Neural progenitor cell (in vitro differentiated cells): ENCODE measurements at places on chromosomes 1 and 21. TPM values are rescaled to one million over a fixed set of nuclear protein-coding genes. Genes with fewer than 3 reads are reported as not detected.

Gene ADAM30
- not detected in 2 replicates for total RNA-seq

Gene TMEM82
- 0.56 TPM in 1 of 2 replicates, not detected in the other for total RNA-seq

Gene CLEC20A
- total RNA-seq = not detected in 2 replicates

Gene ELAPOR1
- 1.5 and 2.0 TPM in 2 replicates for total RNA-seq

Gene LYPD8
- total RNA-seq = not detected in 2 replicates

Gene MROH9
- total RNA-seq = not detected in 2 replicates

DNA sequence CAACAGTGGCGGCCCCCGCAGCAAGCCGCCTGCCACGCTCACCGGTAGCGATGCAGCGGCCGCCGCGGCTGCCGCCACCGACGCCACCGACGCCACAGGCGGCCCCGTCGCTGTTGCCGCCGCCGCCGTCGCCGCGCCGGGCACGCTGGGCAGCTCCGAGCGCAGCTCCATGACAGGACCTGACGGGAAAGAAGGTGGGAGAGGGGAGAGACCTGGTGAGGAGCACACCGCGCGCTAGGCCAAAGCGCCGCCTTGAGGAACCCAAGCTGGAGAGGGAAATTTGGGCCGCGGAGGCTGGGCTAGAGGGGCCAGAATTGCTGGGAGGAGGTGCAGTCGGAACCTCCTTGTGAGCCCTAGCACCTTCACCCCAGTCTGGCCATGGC, 1.9 kb downstream of the DMRTA2 start:
- H3K4me3 ChIP-seq = peak overlapping the region; percentile 36
- no peaks in the 10 kb centered on the region for H3K36me3 ChIP-seq
- H3K4me1 ChIP-seq = peaks cover 30% of the 10 kb centered on the region
- H3K27me3 ChIP-seq = peaks cover 100% of the 10 kb centered on the region
- no peak overlapping the region for H3K27ac ChIP-seq

GRCh38 chr1:186093437-186093836, 281.6 kb downstream of the TPR start:
- H3K27ac ChIP-seq = no peak overlapping the region
- DNase-seq = no peak
- H3K36me3 ChIP-seq = no peaks in the 10 kb centered on the region
- H3K27me3 ChIP-seq = no peaks in the 10 kb centered on the region
- no peak overlapping the region for H3K4me3 ChIP-seq
- H3K4me1 ChIP-seq = peaks cover under 1% of the 10 kb centered on the region

DNA sequence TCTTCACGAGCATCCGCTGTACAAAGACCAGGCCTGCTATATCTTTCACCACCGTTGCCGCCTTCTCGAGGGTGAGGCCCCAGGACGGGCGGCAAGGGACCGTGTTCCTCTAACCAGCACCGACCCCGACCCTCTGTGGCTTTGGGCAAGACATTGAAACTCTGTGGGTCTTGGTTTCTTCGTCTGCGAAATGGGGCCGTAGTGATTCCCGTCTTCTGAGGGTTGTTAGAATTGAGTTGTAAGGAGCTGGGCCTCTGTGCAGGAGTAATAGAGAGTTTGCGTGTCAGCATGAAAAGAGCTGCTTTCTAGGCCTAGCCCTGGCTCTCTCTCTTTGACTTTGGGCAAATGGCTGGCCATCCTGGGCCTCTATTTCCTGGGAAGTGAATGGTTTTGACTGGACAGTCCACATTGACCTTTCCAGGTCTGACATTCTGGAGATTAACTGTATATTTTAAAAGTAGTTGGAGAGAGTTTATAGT, 591 bp downstream of the MRPL37 start:
- H3K27me3 ChIP-seq = no peaks in the 10 kb centered on the region
- H3K4me3 ChIP-seq = peak overlapping the region; percentile 83
- no peak overlapping the region for H3K27ac ChIP-seq
- peaks cover 9% of the 10 kb centered on the region for H3K4me1 ChIP-seq
- H3K36me3 ChIP-seq = peaks cover 3% of the 10 kb centered on the region

DNA sequence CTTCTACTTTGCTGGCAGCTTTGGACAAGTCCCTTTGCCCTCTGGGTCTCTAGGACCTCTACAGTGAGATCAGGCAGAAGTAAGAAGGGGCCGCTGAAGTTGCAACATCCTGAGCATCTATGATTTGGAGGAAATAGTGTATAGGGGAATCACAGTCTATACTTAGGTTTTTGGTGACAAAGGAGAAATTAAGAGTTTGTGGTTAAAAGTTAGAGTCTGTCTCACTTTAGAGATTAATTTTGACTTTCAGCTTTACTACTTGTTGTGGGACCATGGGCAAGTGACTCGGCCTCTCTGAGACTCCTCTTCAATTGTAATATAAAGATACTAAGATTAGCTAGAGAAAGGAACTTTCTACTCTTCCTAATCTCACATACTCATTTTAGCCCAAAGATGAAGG, 33.1 kb upstream of the LMX1A start:
- peaks cover 4% of the 10 kb centered on the region for H3K4me1 ChIP-seq
- peaks cover 49% of the 10 kb centered on the region for H3K27me3 ChIP-seq
- H3K4me3 ChIP-seq = no peak overlapping the region

- DNase-seq = peak; percentile 44
- no peaks in the 10 kb centered on the region for H3K27me3 ChIP-seq
- no peak overlapping the region for H3K4me3 ChIP-seq
- no peak overlapping the region for H3K27ac ChIP-seq
- no peaks in the 10 kb centered on the region for H3K36me3 ChIP-seq
These were observed 28.2 kb upstream of the LGALS8 start for GRCh38 chr1:236495467-236496112.

GRCh38 chr21:33136847-33137502, 67.0 kb downstream of the OLIG1 start:
- no peak overlapping the region for H3K27ac ChIP-seq
- no peak for DNase-seq
- no peaks in the 10 kb centered on the region for H3K4me1 ChIP-seq
- H3K27me3 ChIP-seq = no peaks in the 10 kb centered on the region

- no peak overlapping the region for H3K27ac ChIP-seq
- DNase-seq = no peak
- H3K27me3 ChIP-seq = peaks cover 41% of the 10 kb centered on the region
- peaks cover 9% of the 10 kb centered on the region for H3K4me1 ChIP-seq
- H3K36me3 ChIP-seq = no peaks in the 10 kb centered on the region
- no peak overlapping the region for H3K4me3 ChIP-seq
These were observed 3.2 kb downstream of the LAD1 start for GRCh38 chr1:201395936-201396335.

GRCh38 chr1:208047476-208047934, 136.6 kb upstream of the CD34 start:
- DNase-seq = no peak
- H3K27me3 ChIP-seq = no peaks in the 10 kb centered on the region
- H3K4me1 ChIP-seq = peaks cover 7% of the 10 kb centered on the region
- H3K36me3 ChIP-seq = no peaks in the 10 kb centered on the region
- no peak overlapping the region for H3K27ac ChIP-seq

GRCh38 chr1:155776414-155776813, 80.6 kb downstream of the GON4L start:
- peaks cover 10% of the 10 kb centered on the region for H3K36me3 ChIP-seq
- no peak overlapping the region for H3K27ac ChIP-seq

- H3K36me3 ChIP-seq = no peaks in the 10 kb centered on the region
- no peaks in the 10 kb centered on the region for H3K27me3 ChIP-seq
- no peak overlapping the region for H3K27ac ChIP-seq
These were observed 57.9 kb upstream of the CTBS start for GRCh38 chr1:84632137-84632536.

DNA sequence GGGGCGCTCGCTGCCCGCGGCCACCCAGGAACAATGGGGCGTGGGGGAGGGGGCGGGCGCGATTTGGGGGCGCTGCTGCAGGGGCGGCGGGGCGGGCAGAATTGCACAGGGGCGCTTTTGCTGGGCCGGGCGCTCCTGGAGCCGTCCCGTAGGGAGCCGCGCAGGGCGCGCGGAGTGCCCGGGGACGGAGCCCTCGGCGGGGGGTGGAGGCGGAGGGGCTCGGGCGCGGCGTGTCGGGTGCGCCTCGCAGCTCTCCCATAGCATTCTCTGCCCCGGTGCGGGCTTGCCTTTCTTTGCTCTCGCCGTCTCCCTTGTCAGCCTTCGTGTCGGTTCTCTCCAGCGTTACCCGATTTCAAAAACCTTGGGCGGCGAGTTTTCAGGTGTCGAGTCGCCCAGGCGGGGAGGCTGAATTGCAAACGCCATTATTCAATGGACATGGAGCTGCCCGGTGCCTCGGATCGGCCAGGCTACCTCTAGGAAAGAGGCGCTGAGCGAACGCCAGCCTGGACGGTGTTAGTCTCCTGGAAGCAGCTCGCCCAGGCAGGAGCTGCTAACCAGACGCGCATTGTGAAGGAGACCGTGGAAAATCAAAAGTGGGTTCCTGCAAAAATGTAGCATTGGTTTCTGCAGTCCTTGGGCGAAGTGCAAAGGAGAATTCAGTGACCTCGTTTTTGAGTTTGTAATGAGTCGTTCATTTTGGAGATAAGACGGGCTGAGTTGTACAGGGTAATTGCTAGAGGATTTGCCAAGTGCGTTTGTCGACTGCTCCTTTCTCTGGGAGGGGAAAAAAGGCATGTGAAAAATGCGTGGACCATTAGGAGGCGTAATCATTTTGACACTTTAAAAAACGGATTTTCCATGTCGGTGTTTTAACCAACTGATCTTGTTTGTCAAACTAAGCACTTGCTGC, 626 bp downstream of the CXADR start:
- H3K36me3 ChIP-seq = no peaks in the 10 kb centered on the region
- peak; percentile 71 for DNase-seq
- H3K4me1 ChIP-seq = peaks cover 11% of the 10 kb centered on the region
- peak overlapping the region; percentile 99 for H3K4me3 ChIP-seq

DNA sequence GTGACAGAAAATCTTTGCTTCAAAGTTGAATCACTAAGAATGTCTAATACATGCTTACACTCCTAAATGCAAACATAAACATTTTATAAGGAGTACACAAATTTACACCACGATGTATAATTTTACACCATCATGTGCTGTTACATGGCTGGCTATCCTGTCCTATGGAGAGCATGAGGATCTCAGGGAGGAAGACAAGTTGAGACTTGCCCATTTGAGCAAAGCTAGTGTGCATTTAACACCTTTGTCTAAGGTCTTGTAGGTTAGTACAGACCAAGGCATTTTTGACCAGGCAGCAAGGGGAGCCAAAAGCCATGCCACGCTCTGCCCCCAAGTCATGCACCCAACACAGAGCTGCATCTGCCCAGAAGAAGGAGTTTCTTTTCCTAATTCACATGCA, 14.5 kb upstream of the COG2 start:
- H3K36me3 ChIP-seq = no peaks in the 10 kb centered on the region
- DNase-seq = no peak
- H3K27me3 ChIP-seq = no peaks in the 10 kb centered on the region
- no peak overlapping the region for H3K27ac ChIP-seq

- no peak for DNase-seq
- H3K4me3 ChIP-seq = no peak overlapping the region
- H3K27ac ChIP-seq = no peak overlapping the region
These were observed 189.1 kb upstream of the POU3F1 start for GRCh38 chr1:38235705-38236104.

- H3K36me3 ChIP-seq = no peaks in the 10 kb centered on the region
- H3K4me1 ChIP-seq = peaks cover 20% of the 10 kb centered on the region
- peak overlapping the region; percentile 26 for H3K27ac ChIP-seq
- no peak overlapping the region for H3K4me3 ChIP-seq
- peak; percentile 70 for DNase-seq
- H3K27me3 ChIP-seq = no peaks in the 10 kb centered on the region
These were observed 7.3 kb upstream of the PMVK start for GRCh38 chr1:154943649-154944400.

- peak overlapping the region; percentile 20 for H3K27ac ChIP-seq
- H3K4me1 ChIP-seq = peaks cover 10% of the 10 kb centered on the region
- no peaks in the 10 kb centered on the region for H3K27me3 ChIP-seq
- peak; percentile 97 for DNase-seq
These were observed 27.4 kb downstream of the RABIF start for GRCh38 chr1:202861420-202862132.

DNA sequence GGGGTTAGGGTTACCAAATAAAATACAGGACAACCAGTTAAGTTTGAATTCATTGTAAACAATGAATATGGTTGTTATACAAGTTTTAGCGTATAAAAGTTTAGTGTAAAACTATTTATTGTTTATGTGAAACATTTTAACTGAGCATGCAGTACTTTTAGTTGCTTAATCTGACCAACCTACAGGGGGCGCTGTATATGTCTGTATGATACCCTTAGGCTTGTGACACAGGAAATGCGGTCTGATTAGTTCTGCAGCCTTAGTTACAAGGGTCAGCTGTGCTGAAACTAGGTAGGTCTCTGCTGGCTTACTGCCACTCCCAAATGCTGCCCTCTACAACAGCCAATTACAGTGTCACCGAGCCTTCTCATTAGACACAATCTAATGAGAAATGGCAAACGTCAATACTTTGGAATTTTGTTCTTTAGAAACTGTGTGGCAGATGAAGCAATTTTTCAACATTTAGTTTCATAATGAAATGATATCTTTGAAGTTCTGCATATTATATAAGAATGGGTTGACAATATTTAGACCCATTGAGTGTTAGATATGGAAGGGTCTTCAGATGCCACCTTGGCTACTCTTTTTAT, 56.2 kb downstream of the NTNG1 start:
- no peak overlapping the region for H3K4me3 ChIP-seq
- H3K27ac ChIP-seq = no peak overlapping the region
- no peaks in the 10 kb centered on the region for H3K4me1 ChIP-seq
- H3K27me3 ChIP-seq = no peaks in the 10 kb centered on the region

DNA sequence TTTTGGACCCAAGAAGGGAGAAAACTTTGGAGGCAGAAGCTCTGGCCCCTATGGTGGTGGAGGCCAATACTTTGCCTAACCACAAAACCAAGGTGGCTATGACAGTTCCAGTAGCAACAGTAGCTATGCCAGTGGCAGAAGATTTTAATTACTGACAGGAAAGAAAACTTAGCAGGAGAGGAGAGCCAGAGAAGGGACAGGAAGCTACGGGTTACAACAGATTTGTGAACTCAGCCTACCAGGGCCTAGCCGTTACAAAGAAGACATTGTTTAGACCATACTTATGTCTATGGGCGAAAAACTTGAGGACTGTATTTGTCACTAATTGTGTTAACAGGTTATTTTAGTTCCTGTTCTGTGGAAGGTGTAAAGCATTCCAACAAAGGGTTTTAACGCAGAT, 10.4 kb upstream of the ACOT11 start:
- no peak overlapping the region for H3K4me3 ChIP-seq
- no peak for DNase-seq
- peaks cover 20% of the 10 kb centered on the region for H3K27me3 ChIP-seq
- H3K27ac ChIP-seq = no peak overlapping the region
- no peaks in the 10 kb centered on the region for H3K36me3 ChIP-seq
- H3K4me1 ChIP-seq = peaks cover 2% of the 10 kb centered on the region

GRCh38 chr21:41979751-41980369, 26.0 kb upstream of the C2CD2 start:
- no peak overlapping the region for H3K4me3 ChIP-seq
- no peaks in the 10 kb centered on the region for H3K4me1 ChIP-seq
- H3K27me3 ChIP-seq = no peaks in the 10 kb centered on the region

DNA sequence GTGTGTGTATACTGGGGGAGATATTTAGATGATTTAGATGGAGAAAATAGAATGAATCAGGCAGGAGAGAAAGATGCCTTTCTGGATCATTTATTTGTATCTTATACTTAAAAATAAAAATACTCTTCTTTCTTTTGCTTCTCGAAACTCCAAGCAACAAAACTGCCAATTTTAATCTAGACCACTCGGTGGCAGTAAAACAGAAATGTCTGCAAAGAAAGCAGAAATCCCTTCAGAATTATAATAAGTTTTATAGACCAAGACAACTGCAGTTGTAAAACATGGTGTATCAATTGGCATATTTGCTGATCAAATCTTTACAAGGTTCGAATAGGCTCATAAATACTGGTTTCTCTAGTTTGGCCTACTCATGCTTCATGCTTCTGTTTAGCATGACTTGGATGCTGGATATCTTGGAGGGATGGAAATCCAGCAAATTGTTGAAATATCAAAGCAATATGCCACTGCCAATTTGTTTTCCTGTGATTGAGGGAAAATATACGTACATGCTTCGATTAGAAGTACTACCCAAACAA, 15.1 kb upstream of the C1orf87 start:
- H3K4me3 ChIP-seq = no peak overlapping the region
- no peaks in the 10 kb centered on the region for H3K27me3 ChIP-seq
- H3K27ac ChIP-seq = no peak overlapping the region
- H3K36me3 ChIP-seq = no peaks in the 10 kb centered on the region
